ENCODE measurements at places on chromosomes 12 and 14. TPM values are rescaled to one million over a fixed set of nuclear protein-coding genes. Genes with fewer than 3 reads are reported as not detected.

The EFCAB11 gene
- total RNA-seq, result 10.3 TPM

The CCDC175 gene
- total RNA-seq, result not detected

The AKAP5 gene
- total RNA-seq, result 3.7 TPM

The COX8C gene
- total RNA-seq, result not detected

The PROX2 gene
- total RNA-seq, result 0.33 TPM

The RHEBL1 gene
- 7.9 TPM for total RNA-seq

The KRT83 gene
- total RNA-seq, result not detected

The PLCZ1 gene
- total RNA-seq, result not detected

The SPTB gene
- total RNA-seq, result 0.11 TPM

The ACSS3 gene
- 0.31 TPM for total RNA-seq

The TMEM253 gene
- not detected for total RNA-seq

DNA sequence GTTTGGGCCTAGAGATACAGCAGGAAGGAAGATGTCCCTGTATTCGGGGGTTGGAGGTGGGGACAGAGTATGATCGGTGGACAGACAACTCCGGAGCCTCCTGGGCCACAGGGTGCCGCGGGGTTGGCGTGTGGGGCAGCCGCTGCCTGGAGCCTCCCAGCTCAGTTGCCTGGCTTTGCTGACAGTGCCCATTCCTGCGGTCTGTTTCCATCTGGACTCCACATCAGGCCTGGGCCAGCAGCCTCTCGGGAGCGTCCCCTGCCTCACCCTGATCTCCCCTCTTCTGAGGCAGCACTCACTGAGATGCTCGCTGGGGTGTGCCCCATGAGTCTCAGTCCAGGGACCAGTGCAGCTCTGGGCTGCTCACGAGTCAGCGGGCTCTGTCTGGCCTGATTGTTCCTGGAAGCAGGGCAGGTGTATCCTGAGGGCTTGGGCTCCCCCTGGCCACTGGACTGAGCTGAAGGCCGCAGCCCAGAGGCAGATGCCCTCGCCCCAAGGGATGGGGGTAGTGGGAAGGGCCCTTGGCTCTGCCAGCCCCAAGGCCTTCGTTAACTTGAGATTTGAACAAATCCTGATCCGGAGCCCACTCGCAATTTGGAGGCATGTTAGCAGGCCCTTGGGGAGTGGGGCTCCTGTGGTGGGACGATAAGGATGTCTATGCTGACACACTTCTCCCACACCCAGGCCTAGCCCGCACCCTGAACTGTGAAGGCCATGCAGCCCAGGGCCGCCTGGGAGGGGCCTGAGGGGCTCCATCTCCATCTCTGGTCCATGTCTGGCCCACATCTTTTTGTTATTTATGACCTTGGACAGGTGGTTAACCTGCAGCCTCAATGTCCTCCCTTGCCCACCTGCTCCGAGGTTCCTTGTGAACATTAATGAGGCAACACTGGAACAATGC, 7.5 kb downstream of the HIP1R start:
- no peaks in the 10 kb centered on the region for H3K4me1 ChIP-seq
- H3K4me3 ChIP-seq, result no peak overlapping the region
- no peaks in the 10 kb centered on the region for H3K36me3 ChIP-seq
- H3K27ac ChIP-seq, result no peak overlapping the region
- H3K27me3 ChIP-seq, result no peaks in the 10 kb centered on the region
- DNase-seq, result no peak

- peaks cover 24% of the 10 kb centered on the region for H3K36me3 ChIP-seq
- no peak overlapping the region for H3K4me3 ChIP-seq
- no peaks in the 10 kb centered on the region for H3K4me1 ChIP-seq
- H3K27me3 ChIP-seq, result no peaks in the 10 kb centered on the region
- H3K27ac ChIP-seq, result no peak overlapping the region
- DNase-seq, result no peak
Observed at GRCh38 chr12:132806857-132807256, 21.8 kb downstream of the GOLGA3 start.

- no peak overlapping the region for H3K27ac ChIP-seq
- H3K4me3 ChIP-seq, result no peak overlapping the region
- H3K4me1 ChIP-seq, result peaks cover 12% of the 10 kb centered on the region
Observed at GRCh38 chr12:7966563-7966962, 30.6 kb upstream of the SLC2A3 start.

DNA sequence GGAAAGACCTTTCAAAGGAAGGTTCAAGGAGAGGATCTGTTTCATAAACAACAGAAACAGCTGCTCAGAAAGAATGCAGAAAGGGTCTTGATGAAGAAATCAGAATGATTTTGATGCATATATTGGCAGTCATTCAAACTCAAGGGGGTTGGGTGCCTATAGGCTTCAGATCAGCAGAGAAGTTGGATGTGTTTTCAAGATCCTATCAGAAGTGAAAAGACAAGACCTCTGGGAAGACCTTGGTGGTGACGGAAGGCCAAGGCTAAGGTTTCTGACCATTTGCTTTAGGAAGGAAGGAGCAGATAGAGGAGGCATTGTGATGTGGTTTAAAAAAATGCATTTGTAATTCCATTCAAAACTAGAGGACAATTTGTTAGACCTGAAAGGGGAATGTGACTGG, 15.2 kb upstream of the PTPRB start:
- no peaks in the 10 kb centered on the region for H3K4me1 ChIP-seq
- no peaks in the 10 kb centered on the region for H3K36me3 ChIP-seq
- no peak for DNase-seq
- no peaks in the 10 kb centered on the region for H3K27me3 ChIP-seq
- no peak overlapping the region for H3K4me3 ChIP-seq
- no peak overlapping the region for H3K27ac ChIP-seq

DNA sequence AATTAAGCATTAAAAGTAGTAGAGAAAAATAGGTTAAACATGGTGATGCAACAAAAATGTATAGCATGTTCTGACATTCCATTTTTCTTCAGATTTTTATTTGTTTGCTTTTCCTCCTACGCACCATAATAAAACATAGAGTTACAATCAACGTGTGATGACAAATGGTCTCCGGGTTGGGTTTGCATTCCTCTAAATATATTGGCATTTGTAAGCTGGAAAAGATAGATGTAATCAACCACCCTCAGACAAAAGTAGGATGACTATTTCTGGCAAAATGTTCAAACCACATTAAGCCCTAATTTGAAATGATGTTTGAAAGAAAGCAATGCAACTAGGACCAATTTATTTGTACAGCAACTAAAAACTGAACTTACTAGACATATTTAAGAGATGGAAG, 58.4 kb downstream of the SLC25A21 start:
- DNase-seq, result no peak
- no peak overlapping the region for H3K4me3 ChIP-seq
- no peaks in the 10 kb centered on the region for H3K27me3 ChIP-seq
- no peaks in the 10 kb centered on the region for H3K4me1 ChIP-seq
- H3K27ac ChIP-seq, result no peak overlapping the region

DNA sequence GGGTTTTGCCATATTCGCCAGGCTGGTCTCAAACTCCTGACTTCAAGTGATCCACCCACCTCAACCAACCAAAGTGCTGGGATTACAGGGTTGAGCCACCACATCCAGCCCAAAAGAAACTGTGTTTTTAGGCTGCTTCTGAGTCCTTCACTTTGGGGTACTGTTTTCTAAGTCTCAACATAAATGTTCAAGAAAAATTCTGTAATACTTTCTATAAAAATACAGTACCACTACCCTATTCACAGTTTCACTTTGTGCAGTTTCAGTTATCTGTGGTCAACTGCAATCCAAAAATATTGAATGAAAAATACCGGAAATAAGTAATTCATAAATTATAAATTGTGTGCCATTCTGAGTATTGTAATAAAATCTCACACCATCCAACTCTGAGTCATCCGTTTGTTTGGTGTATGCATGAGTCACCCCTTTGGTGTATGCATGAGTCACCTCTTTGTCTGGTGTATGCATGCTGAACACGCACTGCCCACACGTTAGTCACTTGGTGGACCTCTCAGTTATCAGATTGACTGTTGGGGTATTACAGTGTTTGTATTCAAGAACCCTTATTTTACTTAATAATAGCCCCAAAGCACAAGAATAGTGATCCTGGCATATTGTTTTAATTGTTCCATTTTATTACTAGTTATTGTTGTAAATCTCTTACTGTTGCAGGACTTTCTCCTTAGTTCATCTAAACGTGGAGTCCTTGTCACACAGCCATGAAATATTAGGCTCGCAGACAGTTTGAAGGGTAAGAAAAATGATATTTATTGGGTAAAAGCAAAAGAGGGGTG, 190.2 kb downstream of the FSCB start:
- no peaks in the 10 kb centered on the region for H3K27me3 ChIP-seq
- H3K4me3 ChIP-seq, result no peak overlapping the region
- no peaks in the 10 kb centered on the region for H3K36me3 ChIP-seq
- DNase-seq, result no peak
- no peaks in the 10 kb centered on the region for H3K4me1 ChIP-seq

DNA sequence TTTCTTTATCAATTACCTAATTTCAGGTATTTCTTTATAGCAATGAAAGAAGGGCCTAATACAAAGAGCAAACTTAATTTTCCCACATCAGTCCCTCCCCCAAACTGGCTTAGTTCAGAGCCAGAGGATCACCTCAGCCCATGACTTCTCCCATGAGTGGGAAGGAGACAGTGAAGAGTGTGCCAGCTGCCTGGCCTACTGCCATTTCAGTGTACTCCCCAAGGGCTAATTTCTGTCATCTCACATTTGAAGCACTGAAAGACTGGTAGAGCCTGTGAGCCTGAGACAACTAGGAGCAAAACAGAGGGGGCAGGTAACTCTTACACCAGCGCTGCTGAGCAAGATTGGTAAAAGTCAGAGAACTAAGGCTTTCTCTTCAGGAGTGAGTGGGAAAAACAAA, 29.1 kb upstream of the ADAM20 start:
- no peak overlapping the region for H3K4me3 ChIP-seq
- H3K27me3 ChIP-seq, result no peaks in the 10 kb centered on the region
- H3K36me3 ChIP-seq, result 0 out of 2 replicates have a peak, but pooled peaks cover 4% of the 10 kb centered on the region
- no peak for DNase-seq
- H3K4me1 ChIP-seq, result no peaks in the 10 kb centered on the region

GRCh38 chr12:93256256-93256969, 121.3 kb upstream of the NUDT4 start:
- no peaks in the 10 kb centered on the region for H3K4me1 ChIP-seq
- H3K27me3 ChIP-seq, result no peaks in the 10 kb centered on the region
- no peaks in the 10 kb centered on the region for H3K36me3 ChIP-seq
- DNase-seq, result no peak

DNA sequence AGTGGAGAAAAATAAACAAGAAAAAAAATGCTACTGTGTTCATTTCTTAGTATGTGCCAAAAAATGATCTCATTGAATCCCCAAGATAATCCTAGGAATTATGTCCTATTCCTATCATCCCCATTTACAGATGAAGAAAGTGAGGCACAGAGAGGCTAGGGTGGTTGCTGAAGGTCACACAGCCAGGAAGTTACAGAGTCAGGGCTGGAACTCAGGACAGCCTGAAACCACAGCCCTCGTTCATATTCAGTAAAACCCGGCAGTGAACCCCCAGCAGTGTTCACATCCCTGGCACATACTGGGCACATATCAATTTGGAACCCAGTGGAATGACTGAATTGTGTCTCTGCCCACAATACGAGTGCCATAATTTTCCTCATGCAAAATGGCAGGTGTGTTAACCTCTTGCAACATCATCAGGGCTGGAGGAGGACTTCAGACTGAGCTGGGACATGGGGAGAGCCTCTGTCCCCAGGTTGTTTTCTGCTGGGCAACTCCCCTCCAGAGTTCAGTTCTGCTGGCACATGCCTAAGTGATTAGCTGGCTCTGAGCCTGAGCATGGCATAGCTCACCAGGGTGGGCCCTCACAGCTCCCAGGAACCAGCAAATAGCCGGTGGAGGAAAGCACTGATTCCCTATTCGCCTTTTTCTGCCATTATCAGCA, 2.0 kb upstream of the PPP1CC start:
- no peak for DNase-seq
- H3K4me1 ChIP-seq, result no peaks in the 10 kb centered on the region
- no peaks in the 10 kb centered on the region for H3K27me3 ChIP-seq
- no peaks in the 10 kb centered on the region for H3K36me3 ChIP-seq

DNA sequence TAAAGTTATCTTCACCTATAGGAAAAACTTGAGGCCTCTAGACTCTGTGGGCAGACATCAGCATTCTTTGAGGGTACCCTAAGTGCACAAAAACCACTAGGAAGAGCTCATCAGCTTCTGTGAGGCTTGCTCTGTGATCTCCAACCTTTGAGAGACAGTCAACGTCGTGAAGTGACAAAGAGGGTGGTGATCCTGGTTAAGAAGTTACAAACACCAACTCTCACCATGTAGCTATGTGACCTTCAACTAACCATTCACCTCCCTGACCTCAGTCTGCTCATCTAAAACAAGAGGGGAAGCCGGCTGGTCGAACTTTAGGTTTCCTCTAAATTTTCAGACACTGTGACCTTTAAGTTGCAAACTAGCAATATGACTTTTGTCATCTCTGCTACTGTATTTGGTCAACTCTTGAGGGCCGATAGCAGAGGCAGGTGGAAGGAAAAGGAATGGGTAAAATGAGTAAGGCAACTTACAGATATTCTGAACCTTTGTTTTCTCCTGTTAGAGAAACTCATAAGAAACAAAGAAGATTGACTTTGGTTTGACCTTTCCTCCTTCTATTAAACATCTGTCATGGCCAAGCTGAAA, 103.2 kb upstream of the PARP11 start:
- peaks cover 4% of the 10 kb centered on the region for H3K4me1 ChIP-seq
- no peak for DNase-seq
- H3K27me3 ChIP-seq, result no peaks in the 10 kb centered on the region
- H3K4me3 ChIP-seq, result no peak overlapping the region
- H3K27ac ChIP-seq, result no peak overlapping the region

DNA sequence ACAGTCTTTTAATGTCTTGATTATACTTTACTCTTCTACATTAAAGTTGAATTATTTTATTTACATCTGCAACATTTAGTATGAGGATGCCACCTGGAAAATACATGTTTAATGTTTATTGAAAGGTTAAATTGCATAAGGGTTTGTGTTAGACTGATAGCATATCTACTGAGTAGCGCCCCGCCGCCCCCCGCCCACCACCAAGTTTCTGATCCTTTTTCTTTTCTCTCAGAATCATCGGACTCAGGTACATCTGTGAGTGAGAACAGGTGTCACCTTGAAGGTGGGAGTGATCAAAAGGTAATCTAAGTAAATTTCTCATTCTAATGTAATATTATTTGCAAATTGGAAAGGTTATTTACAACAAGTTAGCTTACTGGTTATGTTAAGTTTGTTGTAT, 16.2 kb downstream of the MDM2 start:
- no peak overlapping the region for H3K4me3 ChIP-seq
- peaks cover 8% of the 10 kb centered on the region for H3K36me3 ChIP-seq
- H3K27me3 ChIP-seq, result no peaks in the 10 kb centered on the region
- no peak for DNase-seq
- no peaks in the 10 kb centered on the region for H3K4me1 ChIP-seq

DNA sequence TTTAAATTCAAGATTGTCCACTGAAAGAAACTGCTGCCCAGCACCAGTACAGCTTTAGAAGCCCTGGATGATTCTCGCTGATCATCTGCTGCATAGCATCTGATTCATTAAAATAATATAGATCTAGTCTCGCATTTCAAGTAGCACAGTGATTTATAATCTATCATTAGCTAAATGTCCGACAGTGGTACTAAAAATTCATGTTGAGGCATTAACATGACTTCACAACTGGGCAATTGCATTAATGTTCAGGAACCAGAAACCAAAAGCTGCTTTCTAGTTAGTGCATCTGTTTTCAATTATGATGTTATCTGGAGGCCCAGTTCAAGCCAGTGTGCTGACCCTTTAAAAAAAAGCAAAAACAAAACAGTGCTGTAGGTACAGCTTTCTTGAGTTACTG, 1987.2 kb upstream of the SEL1L start:
- H3K27ac ChIP-seq, result no peak overlapping the region
- no peaks in the 10 kb centered on the region for H3K27me3 ChIP-seq

GRCh38 chr12:55933799-55934742, 3.1 kb downstream of the DGKA start:
- H3K27me3 ChIP-seq, result no peaks in the 10 kb centered on the region
- H3K36me3 ChIP-seq, result peaks cover 13% of the 10 kb centered on the region
- no peak overlapping the region for H3K4me3 ChIP-seq
- no peak overlapping the region for H3K27ac ChIP-seq
